ENCODE measurements at places on chromosomes 5 and 9.

GRCh38 chr5:125410537-125411070, 664.2 kb upstream of the ZNF608 start:
- no peak for DNase-seq

DNA sequence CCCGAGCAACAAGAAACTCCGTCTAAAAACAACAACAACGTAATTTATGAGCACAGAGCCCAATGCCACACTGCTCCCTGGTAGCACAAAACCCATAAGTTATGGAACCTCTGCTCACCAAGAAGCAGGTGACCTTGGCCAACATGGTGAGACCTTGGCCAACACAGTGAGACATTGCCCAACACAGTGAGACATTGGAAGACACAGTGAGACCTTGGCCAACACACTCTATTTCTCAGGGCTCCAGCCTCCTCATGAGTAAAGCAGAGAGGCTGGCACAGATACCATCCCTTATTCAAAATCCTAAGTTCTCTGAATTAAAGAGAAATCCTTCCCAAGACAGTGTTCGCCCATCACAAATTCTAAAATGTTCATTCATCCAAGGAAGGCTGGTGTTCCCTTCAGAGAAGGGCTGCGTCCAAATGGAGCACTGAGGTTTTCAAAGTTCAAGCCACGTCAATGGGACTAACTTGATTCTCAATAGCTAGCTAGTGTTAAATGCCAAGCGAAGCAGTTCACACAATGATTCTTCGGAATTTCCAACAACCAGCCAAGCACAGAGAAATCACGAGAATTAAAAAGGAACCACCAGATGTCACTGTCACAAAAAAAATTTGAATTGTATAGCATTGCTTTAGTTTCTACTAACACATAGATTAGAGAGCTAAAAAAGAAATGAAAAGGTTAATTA, 29.5 kb downstream of the TTC39B start:
- DNase-seq: no peak

DNA sequence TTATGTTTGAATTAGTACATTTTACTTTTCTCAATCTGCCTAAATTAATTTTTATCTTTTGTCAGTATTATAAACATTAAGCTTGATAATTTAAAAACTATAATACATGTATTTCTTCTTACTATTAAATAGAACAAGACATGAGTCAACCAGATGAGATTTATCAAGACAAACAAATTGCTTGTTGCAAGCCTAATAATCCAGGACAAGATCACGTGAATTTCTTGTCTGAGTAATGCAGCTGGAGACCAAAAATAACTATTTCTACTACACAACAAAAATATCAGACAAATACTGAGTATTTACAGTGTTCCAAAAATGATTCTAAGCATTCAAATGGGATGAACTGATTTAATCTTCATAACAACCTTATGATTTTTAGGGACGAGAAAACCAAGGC, 339.1 kb upstream of the PRR16 start:
- DNase-seq: no peak

DNA sequence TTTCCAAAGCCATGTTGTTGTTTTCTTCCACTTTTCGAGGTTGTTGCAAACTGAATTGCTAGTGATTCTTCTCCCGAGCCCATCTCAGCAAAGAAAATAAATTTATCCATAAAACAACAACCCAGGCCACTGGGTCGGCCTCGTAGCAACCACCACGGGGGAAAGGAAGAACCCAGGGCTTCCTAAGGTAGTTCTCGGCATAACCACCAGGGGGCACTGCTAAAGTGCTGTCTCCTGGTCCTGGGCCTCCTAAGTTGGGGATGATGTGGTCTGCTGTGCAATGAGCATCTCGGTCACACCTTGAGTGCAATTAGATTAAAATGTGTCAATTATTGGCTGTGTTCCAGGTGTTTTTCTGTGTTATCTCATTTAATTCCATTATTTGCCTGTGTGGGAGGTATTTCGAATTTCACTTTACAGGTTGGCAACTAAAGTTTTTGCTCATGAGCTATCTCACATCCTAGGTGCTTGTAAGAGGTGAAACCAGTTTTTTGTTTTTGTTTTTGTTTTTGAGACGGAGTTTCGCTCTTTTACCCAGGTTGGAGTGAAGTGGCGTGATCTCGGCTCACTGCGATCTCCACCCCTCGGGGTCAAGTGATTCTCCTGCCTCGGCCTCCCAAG, 102.8 kb upstream of the DAP start:
- peak; percentile 12 for DNase-seq

DNA sequence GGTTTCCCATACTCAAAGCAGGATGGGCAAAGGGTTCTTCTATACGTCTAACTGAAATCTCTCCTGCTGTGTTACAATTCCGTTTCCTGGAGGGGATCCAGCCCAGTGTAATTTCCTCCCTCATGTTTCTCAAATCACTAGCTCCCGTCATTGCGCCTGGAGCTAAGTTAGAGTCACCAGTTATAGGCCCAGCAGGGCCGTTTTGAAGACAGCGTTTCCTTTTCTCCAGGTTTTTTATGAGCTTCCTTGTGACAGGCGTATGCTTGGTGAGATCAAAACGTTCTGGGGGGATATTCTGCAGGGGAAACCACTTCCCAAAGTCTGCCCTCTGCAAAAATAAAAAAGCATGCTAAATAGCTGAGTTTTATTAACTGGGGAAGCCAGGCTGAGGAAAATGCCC, 53.0 kb upstream of the WWC1 start:
- no peak for DNase-seq

DNA sequence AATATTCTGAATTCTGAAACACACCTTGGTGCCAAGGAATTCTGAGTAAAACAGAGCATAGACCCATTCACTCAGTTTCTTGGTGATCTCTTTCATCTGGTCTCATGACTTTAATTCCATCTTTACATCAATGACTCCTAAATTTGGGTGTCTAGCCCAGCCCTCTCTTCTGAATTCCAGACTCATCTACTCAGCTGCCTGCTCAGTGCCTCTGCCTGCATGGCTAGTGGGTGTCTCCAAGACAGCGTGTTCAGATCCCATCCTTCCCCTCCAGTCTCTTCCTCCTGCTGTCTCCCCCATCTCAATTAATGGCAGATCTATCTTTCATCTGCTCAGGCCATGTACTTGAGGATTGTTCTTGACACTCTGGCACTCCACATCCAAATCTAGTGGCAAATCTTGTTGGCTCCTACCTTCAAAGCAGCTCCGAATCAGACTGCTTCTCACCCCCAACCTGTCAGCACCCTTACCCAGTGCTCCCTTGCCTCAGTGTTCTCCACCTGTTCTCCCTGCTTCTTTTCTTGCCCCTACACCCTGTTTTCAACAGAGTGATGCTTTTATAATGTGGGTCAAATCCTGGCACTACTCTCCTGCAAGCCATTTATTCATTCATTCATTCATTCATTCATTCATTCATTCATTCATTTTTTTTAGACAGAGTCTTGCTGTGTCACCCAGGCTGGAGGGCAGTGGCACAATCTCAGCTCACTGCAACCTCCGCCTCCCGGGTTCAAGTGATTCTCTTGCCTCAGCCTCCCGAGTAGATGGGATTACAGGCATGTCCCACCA, 5.3 kb downstream of the CAVIN4 start:
- no peak for DNase-seq

DNA sequence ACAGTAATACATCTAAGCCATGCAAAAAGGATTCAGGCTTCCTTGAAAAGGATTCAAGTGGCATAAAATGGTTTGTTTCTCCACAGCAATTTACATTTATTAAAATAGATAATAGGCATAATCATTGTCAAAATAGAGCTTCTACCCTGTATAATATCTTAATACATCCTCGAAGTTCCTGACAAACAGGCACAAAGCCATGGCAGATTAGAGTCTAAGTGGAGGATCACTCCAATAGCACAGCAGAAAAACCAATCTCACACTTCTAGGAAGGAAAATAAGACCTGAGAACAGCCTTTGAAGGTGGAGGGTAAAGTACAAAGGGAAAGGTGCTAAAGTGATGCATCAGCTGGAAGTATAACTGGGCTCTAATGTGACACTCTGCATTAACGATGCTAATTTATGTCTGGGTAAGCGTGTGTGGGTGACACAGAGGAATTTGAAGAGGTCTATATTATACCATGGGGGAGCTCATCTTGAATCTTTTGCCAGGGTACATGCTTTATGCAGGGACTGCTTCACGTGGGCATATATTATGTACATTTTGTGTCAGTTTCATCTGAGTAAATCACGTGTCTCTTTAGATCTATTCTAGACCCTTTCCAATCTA, 28.8 kb downstream of the PPP2R2B start:
- no peak for DNase-seq

- DNase-seq: no peak
Measured at GRCh38 chr9:100309992-100310391, 42.8 kb downstream of the TEX10 start.
